ENCODE measurements at places on chromosomes 16 and 17. TPM values are rescaled to one million over a fixed set of nuclear protein-coding genes. Genes with fewer than 3 reads are reported as not detected.

GRCh38 chr16:84461413-84462295 is 42.8 kb downstream of the MEAK7 start:
- DNase-seq: no peak

GRCh38 chr16:70374213-70374612 is 27.5 kb downstream of the DDX19A start:
- DNase-seq: no peak

DNA sequence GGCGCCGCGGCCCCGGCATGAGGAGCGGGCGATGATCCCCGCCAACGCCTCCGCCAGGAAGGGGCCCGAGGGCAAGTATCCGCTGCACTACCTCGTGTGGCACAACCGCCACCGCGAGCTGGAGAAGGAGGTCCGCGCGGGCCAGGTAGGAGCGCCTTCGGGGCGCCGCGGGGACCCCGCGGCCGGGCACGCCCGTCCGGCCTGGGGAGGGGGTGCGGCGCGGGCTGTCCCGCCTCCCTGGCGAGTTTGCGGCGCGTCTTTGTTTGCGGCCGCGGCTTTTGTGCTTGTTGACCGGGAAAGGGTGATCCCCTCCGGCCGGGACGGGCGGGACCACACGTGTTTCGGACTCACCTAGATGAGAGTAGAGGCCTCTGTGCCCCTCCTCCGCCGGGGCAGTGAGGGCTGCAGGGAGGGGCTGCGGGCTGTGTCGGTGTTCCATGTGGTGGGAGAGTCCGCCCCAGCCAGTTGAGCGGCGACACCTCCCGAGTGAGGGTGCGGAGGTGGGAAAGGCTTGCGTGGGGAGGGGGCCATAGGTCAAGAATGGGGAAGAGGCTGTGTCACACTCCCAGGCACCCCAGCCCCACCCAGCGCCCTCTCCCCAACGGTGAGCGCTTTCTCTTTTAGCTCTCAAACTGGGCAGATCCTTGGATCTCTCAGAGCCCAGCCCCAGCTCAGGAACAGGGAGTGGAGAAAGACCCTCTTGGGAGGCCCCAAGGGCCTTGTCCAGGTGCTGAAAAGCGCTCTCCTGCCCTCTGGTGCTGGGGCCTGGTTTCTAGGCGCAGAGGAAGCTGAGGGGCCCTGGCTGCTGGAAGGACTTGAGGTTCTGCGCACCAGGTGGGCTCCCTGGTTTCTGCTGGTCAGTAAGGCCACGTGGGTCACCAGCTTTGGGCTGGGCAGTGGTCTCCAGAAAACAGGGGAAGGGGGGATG is 923 bp downstream of the ANKRD13B start:
- no peak for DNase-seq

GRCh38 chr17:79563237-79564013 is 47.4 kb downstream of the RBFOX3 start:
- DNase-seq: no peak

DNA sequence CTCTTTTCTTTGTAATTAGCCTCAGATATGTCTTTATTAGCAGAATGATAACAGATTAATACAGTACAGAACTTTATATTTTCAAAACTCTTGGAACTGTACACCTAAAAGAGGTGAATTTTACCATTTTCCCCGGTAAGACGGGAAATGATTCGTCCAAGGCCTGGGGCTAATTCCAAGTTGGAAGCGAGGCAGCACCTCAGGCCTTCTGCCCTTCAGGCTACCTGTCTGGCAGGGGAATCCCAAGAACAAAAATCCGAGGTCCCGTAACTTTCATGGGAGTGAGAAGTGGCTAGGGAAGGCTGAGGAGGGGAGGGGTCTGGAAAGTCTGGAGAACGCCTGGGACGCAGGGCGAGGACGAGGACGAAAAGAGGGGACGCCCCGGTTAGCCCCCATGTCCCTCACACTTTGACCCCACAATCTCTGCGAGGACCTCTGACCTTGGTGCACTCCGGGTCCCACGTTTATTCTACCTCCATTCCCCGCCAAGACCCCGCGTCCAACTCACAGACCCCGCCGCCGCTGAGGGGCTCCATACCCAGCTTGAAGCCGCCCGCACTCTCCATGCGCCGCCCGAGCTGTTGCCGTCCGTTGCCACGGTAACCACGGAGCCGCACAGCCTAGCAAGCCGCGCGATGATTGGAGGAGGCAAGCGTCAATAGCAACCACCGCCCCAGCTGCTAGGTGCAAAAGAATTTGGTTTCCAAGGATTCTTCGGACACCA is at the start of gene HYDIN:
Gene HYDIN, minus strand, starts transcription at position 601 of the 724 bp plus-strand sequence. CDS start 43,827 bp downstream, outside the sequence.
- no peak for DNase-seq

- DNase-seq: no peak
Observed at GRCh38 chr16:4318451-4318910, 2.6 kb downstream of the GLIS2 start.

DNA sequence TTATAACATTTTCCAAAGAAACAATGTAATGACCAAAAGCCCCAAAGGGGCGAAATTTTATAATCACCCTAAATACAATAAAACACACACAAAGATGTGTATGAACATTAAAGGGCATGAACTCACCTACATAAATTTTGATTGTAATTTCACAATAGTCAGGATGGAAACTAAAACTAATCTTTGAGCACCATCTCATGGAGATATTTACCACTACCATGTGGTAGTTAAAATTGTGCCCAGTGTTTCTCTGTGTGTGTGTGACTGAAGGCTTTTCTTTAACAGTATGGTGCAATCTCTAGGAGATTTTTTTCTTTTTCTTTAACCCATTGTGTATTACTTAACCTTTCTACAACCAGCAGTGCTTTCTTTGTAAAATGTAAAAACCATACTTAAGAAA is 19.7 kb upstream of the MEIOC start:
- DNase-seq: no peak

DNA sequence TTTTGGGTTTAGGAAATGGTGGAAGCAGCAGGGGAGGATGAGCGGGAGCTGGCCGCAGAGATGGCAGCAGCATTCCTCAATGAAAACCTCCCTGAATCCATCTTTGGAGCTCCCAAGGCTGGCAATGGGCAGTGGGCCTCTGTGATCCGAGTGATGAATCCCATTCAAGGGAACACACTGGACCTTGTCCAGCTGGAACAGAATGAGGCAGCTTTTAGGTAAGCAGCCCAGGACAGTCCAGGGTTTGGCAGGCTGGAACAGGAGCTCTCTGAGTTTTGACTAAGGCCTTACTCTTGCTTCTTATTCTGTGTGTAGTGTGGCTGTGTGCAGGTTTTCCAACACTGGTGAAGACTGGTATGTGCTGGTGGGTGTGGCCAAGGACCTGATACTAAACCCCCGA is 41.4 kb downstream of the SF3B3 start:
- DNase-seq: no peak

- DNase-seq: no peak
Observed at GRCh38 chr16:79090966-79091365, 509.6 kb downstream of the MAF start.

- no peak for DNase-seq
Observed at GRCh38 chr16:50185005-50185505, 31.9 kb downstream of the TENT4B start.

GRCh38 chr16:46850619-46851555 is 19.9 kb upstream of the C16orf87 start:
- no peak for DNase-seq

- no peak for DNase-seq
Observed at GRCh38 chr17:35731239-35731916, at the start of gene RASL10B. Gene RASL10B (plus strand): TSS chr17:35731639. CDS start chr17:35735185, 3,546 bp downstream.

GRCh38 chr16:5575646-5576245 is 478.2 kb upstream of the EEF2KMT start:
- DNase-seq: no peak

- no peak for DNase-seq
Observed at GRCh38 chr16:27330542-27330941, 16.8 kb downstream of the IL4R start.

- DNase-seq: no peak
Observed at GRCh38 chr16:19809121-19809635, 75.5 kb downstream of the GPRC5B start.

Gene ARHGDIG
- not detected for total RNA-seq

Gene HCRT
- 0.41 TPM for total RNA-seq

Gene MEIOB
- total RNA-seq: 0.13 TPM

Gene SLC35G6
- total RNA-seq: not detected

Gene EPN3
- not detected for total RNA-seq

Gene KRT9
- total RNA-seq: not detected

Gene ZG16B
- 7.5 TPM for total RNA-seq
